ENCODE measurements at places on chromosomes 3 and 15.

DNA sequence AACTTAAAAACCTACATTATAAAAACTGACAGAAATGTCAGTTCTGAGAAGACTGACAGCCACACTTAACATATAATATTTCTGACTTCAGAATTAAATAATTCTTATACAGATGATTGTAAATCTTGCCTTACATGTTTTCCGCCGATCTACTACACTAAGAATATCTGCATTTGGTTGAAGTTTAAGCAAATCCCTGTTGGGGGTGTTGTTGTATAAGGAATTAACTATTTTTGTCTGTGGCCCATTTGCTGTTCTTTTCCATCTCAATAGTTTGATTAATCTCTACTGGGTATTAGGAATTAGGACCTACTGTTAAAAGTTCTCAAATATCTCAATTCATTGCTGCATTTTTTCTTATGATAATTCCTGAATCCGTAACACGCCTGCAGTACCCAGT lies 838.3 kb upstream of the ROBO1 start:
- DNase-seq: no peak

GRCh38 chr3:152322756-152323155 lies 54.0 kb downstream of the MBNL1 start:
- no peak for DNase-seq

- no peak for DNase-seq
These were observed 29.4 kb downstream of the ITGA11 start for GRCh38 chr15:68402432-68403160.

GRCh38 chr3:174325834-174326700 lies 533.1 kb upstream of the NAALADL2 start:
- DNase-seq: no peak

- no peak for DNase-seq
These were observed 224.3 kb downstream of the CDIN1 start for GRCh38 chr15:36803773-36804172.

DNA sequence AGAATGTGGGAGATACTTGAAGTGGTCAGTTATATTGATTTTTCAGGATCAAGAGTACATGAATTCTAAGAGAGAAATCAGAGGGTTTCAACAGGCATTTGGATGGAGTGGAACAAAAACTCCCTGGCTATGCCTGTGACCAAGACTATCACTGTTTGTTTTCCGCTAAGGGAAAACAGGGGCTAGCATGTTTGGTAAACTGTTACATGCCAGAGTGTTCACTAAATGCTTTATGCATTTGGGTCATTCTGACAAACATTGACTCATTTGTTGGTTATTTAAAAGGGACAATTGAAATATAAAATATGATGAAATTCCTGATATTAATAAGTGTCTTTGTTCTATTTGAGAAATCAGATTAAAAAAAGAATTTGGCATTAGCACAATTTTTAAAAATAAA lies 603.9 kb upstream of the KCNMB2 start:
- no peak for DNase-seq

- no peak for DNase-seq
These were observed 16.3 kb downstream of the GCSAM start for GRCh38 chr3:112116748-112117186.

DNA sequence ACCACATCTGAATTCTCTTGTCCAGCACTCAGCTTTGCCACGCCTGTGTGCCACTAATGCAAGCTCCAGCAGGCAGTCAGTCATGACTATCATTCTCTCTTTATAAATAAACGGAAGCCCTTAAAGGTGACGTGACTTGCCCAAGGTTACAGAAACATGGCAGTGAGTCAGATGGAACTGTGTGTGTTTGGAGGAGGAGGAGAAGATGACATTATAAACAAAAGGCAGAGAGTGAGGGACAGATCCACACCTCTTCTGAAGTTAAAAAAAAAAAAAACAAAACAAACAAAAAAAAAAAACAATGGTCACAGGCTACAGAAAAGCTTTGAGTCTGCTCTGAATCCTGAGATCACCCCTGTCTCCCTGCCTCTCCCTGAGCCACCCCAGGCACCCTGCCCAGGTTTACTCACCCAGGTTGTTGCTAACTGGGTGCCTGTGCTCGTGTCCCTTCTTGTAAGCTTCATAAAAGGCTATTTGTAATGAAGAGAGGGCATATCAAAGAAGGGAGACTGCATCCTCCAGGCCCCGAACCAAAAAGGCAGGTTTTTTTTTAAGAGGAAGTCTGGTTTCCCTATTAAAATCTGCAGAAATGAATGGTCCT lies 119.7 kb upstream of the PHLDB2 start:
- DNase-seq: no peak

GRCh38 chr3:100563652-100564211 lies 45.7 kb upstream of the ADGRG7 start:
- no peak for DNase-seq

DNA sequence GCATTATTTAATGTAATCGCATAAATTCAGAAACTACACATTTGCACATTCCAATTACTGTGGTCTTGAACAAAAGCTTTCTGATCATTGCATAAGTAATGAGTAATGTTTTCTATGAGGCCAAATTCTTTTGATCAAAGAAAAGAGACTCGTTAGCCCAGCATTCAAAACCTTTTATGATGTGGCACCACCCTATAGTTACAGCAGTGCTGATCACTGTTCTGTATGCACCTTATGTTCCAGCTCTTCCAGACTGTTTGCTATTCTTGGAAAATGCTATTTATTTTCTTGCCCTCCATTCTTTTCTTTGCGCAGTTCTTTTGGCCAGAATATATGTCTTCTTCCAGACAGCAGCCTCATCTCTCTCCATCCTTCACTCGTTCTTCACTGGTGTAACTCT lies 42.3 kb downstream of the MAP3K13 start:
- no peak for DNase-seq

GRCh38 chr15:25734680-25735355 lies 128.3 kb downstream of the ATP10A start:
- no peak for DNase-seq

GRCh38 chr3:161890147-161890625 lies 393.6 kb downstream of the OTOL1 start:
- no peak for DNase-seq

DNA sequence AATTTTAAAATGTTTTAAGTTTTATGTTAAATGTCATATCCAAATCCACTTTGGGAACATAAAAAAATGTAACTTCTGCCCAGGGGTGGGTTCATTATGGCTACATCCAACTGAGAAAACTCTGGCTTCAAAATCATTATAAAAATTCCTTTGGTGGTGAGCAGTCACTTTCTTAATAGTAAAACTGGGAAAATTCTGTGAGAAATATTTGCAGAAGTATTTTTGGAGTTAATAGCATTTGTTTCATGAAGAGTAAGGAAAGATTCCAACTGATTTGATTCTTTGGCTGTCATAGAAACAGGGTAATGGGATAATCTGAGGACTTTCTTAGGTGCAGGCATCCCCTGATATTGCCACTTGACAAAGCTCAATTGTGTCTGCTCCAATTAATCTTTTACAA lies 38.8 kb downstream of the CPA3 start:
- no peak for DNase-seq

- peak; percentile 31 for DNase-seq
These were observed 49.9 kb downstream of the KY start for GRCh38 chr3:134600685-134601463.

- DNase-seq: peak; percentile 72
These were observed at the start of gene PLS1 for GRCh38 chr3:142595951-142596725. Gene PLS1 (plus strand): TSS chr3:142596393. CDS start chr3:142664238, 67,845 bp downstream.

DNA sequence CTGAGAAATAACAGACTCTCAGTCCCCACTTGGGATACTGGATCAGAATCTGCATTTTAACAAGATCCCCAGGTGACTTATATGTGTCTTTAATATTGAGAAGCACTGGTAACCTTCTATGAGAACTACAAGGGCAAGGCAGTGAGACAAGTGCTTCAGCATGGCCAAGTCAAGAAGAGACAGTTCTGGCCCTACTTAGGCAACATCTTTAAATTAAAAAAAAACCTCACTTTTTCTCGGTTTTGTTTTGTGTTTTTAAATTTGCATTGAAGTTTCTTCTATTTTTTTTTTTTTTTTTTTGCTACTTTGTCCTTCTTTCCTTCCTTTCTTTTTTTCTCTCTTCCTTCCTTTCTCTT lies 42.5 kb upstream of the SPTSSB start:
- no peak for DNase-seq

DNA sequence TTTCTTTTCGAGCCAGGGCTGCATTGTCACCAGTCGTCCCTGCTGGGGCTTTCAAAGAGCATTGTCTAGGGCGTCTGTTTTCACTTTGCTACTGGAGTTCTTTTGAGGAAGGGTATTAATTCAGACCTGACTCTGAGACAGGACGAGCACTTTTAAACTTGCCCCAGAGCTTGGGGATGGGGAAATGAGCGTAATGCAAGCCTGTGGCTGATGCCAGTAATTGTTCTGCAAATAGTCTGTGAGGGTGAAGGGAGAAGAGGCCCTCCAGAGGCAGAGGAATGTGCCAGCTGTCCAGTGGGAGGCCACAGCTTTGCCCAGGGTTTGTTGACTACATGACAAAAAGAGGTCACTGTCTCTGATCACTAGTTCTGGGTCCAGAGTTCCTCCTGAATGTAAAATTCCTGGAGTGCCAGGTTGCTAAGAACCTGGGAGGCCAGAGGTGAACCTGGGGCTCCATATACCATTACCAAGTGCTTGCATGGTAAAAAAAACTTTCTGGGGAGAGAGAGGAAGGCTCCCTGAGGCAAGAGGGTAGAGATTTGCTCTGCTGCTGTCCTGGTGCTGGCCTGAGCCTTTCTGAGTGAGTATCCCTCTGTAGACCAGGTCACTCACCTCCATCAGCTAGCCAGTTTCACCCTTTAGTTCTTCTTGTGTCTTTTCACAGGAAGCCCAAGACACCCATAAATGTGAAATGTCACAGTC lies 14.8 kb downstream of the EEFSEC start:
- no peak for DNase-seq

DNA sequence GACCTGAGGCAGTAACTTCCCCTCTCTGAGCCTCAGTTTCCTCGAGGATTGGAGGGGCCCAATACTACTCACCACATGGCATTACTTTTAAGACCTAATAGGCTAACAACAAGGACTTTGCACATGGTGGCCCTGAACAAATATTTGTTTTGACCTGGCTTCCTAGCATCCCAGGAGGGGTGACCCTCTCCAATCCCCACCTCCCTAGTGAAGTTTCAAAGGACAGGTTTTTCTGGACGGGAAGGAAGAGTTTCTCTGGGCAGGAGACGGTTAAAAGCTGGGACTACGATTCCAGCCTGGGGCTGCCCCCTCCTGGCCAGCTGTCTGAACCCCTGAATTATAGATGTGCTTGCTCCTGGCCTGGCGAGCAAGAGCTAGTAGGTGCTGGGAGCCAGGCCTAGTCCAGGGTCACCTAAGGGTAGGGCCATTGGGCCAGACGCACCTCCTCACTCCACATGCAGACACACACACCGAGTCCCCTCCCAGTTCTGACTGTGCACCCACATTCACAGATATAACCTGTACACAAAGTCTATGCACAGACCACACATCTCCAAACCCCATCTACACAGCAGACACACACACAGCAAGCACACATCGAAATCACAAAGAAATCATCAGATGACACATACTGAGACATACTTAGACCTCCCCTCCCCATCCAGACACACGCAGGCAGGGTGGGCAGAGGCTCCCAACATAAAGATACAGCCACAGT lies 2.7 kb upstream of the ISL2 start:
- no peak for DNase-seq

- no peak for DNase-seq
These were observed 50.2 kb upstream of the NSMCE3 start for GRCh38 chr15:29319823-29320222.

DNA sequence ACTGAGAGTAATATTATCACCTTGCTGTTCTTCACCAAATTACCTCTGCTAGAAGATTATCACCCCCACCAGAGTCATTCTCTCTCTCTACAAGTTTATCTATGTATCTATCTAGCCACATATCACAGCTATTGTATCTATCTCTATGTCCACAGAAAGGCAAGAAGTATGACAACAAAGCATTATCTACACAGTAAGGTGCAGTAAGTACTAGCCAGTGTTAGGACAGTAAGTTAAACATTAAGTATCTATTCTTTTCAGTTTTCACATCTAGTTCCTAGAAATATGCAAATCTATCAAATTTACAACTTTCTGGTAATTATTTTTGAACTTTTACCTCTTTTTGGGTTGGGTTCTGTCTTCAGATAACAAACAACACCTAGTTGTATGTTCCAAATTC lies 26.5 kb upstream of the XXYLT1 start:
- no peak for DNase-seq

GRCh38 chr3:4712109-4712508 lies 219.0 kb downstream of the ITPR1 start:
- no peak for DNase-seq

DNA sequence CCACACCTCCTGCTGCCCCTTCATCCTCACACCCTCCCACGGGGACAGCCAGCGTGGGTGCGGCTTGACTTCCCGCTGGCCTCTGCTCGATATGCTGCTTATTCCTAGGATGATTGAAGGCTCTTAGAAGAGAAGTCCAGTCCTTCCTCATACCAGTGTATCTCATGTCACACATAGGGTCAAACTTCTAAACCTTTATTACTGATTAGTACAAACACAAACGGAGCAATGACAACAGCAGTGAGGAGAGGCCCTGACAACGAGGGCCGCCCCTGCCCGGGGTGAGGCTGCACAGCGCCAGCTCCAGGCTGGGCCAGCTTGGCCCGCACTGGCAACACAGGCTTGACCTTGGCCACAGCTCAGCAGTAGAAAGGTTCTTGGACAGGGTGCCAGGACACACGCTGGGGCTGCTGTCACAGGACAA lies 3.7 kb downstream of the CIB1 start:
- DNase-seq: no peak

DNA sequence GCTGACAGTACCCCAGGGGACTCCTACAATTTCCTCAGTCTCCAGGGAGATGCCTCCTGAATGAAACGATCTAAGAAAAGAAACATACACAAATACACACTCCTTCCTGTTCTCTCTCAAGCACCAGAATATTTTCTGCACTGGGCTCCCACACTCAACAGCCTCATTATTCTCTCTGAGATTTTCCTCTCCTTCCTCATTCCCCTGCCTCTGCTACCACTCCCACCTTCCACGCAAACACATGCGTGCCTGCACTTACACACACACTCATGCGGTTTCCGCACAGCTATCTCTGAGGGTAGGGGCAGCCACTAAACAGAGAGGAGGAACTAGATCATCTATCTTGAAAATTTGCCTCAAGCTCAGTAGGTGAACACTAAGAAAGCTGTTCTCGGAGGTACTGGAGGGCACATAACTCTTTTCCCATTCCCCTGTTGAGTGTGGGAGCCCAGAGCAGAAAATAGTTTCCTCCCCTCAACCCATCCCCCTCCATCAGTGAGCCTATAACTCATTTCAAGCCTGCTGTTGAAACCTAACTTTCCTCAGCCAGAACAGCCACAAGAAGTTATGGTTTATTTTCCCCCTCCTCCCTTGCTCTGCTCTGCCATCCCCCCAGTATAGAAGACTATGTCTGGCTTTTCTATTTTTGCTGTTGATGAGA lies 30.5 kb upstream of the TIPARP start:
- peak; percentile 4 for DNase-seq

- no peak for DNase-seq
These were observed 205.8 kb downstream of the TJP1 start for GRCh38 chr15:29616512-29616911.

DNA sequence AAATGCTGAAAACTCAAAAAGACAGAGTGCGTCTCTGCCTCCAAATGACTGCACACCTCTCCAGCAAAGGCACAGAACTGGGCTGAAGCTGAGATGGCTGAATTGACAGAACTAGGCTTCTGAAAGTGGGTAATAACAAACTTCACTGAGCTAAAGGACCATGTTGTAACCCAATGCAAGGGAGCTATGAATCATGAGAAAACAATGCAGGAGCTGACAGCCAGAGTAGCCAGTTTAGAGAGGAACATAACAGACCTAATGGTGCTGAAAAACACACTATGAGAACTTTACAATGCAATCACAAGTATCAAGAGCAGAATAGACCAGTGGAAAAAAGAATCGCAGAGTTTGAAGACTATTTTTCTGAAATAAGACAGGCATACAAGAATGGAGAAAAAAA lies 10.1 kb upstream of the AVEN start:
- no peak for DNase-seq
